Tongue (tissue), 3 donors: ENCODE measurements at places on chromosomes 6 and 20. TPM values are rescaled to one million over a fixed set of nuclear protein-coding genes. Genes with fewer than 3 reads are reported as not detected.

DNA sequence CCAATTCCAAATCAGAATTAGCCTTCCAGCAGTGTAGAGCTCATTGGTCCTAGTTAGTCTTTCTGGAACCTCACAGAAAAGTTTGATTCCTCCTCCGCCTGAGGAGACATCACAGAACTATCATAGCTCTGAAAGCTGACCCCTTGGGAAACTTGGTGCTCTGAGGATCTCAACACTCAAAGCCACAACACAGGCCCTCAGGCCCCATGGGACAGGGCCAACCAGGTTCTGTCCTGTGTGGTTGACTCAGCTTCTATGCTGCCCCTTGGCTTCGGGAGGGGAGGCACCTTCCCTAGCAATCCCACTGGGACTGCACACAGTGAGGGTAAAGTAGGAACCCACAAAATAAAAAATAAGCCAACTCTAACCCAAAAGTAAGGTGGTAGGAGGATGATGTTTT lies 237.5 kb upstream of the ECI2 start:
- no peak for DNase-seq

DNA sequence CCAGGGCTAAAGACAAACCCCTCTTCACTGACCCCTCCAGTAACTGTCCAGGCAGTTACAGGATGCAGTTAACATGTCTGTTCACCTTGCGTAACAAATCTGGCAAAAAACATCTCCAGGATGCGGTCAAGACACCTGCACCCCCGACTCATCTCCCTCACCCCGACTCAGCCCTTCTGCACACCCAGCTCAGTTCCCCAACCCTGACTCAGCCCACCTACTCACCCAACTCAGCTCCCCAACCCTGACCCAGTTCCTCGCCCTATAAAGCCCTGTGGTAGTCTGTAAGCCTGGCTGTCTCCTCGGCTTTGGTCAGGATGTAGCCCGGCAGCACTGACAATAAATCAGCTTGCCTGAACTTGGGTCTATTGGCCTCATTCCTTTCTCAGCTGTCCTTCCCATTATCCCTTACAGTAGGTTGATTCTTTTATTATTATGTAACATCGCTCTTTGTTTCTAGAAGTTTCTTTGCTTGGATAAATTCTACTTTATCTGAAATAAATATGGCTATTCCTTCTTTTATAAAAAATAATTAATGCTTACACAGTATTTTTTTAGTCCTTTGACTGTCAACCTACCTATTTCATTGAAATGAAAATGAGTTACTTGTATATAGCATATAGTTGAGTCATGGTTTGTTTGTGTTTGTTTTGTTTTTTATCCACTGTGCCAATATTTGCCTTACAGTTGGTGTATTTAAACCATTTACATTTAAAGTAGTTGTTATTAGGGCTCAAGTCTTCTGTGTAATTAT lies 12.9 kb upstream of the ADTRP start:
- no peak for DNase-seq

The ADA gene
- total RNA-seq = 7.3 TPM

GRCh38 chr6:148487461-148487860 lies 144.8 kb downstream of the SASH1 start:
- DNase-seq = no peak

- DNase-seq = no peak
Observed at GRCh38 chr6:37783025-37783855, 36.3 kb upstream of the ZFAND3 start.

DNA sequence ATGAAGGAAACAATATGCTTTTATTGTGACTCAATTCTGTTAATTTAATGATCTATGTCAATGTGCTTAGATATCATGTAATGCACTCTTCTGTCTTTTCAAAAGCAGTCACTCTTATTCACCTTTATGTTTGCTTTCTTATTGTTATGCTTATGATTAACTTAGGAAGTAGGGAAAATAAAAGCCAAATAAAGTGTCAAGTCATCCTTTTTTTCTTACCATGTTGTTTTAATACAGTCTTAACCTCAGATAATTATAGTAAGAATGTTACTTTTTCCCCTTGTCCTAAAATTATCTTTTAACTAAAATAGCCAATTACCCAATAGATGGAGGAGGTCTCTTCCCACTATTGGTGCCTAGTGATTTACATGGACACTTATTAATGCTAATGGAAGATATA lies 72.6 kb downstream of the TFAP2B start:
- no peak for DNase-seq

GRCh38 chr6:99148111-99148510 lies 200.4 kb upstream of the FBXL4 start:
- DNase-seq = peak; percentile 1

The CDSN gene
- total RNA-seq = not detected

The ADGB gene
- 0.10 TPM for total RNA-seq

The C6orf52 gene
- not detected for total RNA-seq

The C4B gene
- total RNA-seq = 38.0 TPM

- peak; percentile 40 for DNase-seq
Observed at GRCh38 chr6:6946206-6947155, 161.3 kb upstream of the RREB1 start.
